Tibial nerve (tissue), 4 donors: ENCODE measurements at places on chromosomes 2 and 18. TPM values are rescaled to one million over a fixed set of nuclear protein-coding genes. Genes with fewer than 3 reads are reported as not detected.
A peak's percentile ranks its signal among the peaks of the same experiment; 100 is the strongest.

Gene ALKAL2
- 21.9 TPM for total RNA-seq

- DNase-seq = no peak
Observed at GRCh38 chr2:12484536-12485115, 232.1 kb upstream of the TRIB2 start.

DNA sequence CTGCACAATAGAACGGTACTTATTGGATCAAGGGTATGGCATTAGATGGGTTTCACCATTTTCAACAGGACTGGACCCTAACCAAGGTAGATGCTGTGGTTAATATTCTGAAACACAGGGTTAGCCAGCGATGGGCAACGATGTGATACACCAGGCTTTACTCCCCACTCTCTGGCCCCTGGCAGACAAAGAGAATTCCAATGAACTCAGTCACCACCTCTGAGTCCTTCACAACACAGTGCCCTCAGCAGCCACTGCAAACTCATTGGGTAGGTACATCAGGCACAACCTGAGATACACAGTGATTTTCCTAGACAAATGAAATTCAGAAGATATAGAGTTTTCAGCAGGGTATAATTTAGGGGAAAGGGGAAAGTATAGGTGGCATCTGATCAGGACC is 634.5 kb downstream of the ZEB2 start:
- DNase-seq = no peak

- DNase-seq = peak; percentile 26
Observed at GRCh38 chr2:47237375-47238334, 82.5 kb upstream of the STPG4 start.

Gene SLC9A4
- not detected for total RNA-seq
